ENCODE measurements at places on chromosomes 4 and X.

DNA sequence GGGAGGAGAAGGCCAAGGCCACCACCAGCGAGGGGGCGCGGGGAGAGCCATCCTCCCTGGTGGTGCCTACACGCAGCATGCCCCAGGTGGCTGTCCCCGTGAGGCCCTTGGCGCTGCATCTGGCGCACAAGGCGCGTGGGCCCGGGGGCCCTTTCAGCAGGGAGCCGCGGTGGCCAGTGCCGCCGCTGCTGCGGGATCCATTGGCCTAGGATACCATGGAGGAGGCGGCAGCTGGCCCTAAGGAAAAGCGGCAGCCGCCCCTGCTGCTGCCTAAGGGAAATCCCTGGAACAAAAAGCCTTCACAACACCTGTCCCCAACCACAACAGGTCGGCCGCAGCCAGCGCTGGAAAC is 1059.6 kb downstream of the TECRL start:
- no peak for DNase-seq

GRCh38 chr4:57034520-57034919 is 55.8 kb downstream of the POLR2B start:
- no peak for DNase-seq

- no peak for DNase-seq
These were observed 175.5 kb downstream of the CAMK2D start for GRCh38 chr4:113586072-113586471.

DNA sequence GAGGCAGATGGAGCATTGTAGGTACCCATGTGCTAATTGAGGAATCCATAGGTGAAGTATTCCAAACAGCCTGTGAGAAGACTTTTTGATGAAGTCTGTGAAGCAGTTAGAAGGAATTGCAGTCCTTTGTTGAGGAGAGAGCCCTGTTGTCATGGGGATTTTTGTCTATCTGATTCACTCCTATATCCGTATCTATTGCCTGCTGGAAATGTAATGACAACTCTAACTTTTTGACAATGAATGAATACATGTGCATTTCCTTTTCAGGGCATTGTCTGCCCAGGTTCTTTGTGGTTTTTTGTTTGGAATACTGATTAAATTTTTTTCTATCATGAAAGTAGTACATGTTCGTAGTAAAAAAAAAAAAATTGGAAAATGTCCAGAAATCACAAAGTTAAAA is 31.1 kb downstream of the STK32B start:
- no peak for DNase-seq

DNA sequence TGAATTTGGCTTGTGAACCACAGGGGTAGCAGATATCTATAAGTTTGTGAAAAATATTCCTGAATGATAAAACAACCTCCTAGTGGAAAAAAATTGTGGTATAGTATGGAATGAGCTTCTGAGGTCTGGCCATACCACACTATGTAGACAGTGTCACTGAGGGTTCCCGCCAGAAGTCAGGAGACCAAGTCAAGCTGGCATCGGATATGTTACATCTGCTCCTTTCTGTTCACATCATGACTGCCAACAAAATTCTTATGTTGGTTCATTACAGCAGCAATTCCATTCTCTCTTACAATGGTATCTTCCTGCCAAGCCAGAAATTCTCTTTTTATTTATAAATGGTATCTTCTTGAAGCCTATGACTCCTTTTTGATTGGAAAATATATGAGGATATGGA is 273.0 kb downstream of the PPP3CA start:
- DNase-seq, result no peak

DNA sequence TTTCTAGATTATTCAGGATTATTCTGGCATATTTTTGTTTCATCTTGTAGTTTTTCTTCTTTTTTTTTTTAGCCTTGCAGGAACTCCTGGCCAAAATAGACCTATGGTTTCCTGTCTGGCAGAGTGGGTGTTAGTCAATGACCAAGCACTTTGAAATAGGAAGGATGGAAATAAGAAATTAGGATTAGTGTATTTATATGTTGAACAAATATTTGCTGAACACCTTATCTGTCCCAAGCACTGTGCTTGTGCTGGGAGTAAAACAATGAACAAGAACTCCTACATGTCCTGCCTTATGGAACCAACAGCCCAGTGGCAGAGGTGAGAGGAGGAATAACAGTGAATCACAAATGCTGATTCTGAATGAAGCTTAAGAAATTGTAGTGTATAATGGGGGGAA is 4.5 kb downstream of the MMRN1 start:
- DNase-seq, result peak; percentile 16

DNA sequence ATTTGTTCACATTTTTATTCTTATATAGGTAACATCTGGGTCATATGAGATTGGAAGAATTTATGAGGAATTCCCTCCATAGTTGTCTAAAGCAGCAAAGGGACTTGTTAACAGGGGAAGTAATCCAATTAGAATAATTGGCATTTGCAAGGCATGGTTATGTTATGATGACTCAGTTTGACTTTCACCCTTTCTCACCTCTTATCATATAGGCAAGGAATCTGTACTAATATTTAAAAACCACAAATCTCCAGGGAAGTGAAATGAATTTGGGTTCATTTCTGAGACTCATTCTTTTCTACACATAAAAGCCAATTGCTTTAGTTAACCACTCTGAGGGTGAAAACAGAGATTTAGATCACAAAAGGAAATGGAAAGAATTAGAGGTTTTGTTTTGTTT is 281.5 kb upstream of the DKK2 start:
- DNase-seq, result no peak

DNA sequence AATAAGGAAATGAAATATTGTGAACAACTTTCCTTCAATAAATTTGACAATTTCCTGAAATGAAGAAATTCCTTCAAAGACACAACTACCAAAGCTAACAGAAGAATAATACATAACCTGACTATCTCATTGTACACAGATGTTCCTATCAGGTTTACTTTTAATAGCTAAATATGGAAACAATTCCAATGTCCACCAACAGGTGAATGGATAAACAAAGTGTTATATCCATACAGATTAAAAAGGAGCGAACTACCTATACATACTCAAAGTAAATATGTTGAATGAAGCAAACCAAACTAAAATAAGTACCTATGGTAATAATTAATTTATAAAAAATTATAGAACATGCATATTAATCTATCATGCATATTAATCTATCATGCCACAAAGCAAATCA is 554.9 kb downstream of the PPP4R3C start:
- no peak for DNase-seq

GRCh38 chr4:102452854-102453253 is 48.3 kb upstream of the NFKB1 start:
- no peak for DNase-seq

GRCh38 chr4:3044870-3045819 is 29.2 kb downstream of the HTT-AS start:
- DNase-seq, result no peak

GRCh38 chr4:98745366-98745765 is 87.0 kb upstream of the TSPAN5 start:
- peak; percentile 50 for DNase-seq

- peak; percentile 86 for DNase-seq
These were observed at the start of gene SH3TC1 for GRCh38 chr4:8198906-8199593. Gene SH3TC1 (plus strand): TSS chr4:8199290. CDS start chr4:8205195, 5,905 bp downstream.

DNA sequence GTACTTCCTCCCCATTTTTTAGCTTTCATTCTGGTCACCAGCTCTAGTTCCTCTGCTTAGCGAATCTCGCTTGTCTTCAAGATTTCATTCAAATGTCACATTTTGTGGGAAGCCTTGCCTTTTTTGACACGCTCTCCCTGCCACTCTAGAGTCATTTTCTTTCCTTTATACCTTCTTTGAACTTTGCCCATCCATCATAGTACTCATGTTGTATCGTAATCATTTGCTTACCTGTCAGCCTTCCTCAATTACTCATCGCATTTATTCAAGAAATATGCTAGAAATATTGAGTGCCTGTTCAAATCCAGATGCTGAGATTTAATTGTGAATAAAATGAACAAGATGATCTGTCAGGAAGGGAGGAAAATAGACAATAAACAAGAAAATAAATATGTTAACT is 21.8 kb downstream of the TSPAN7 start:
- DNase-seq, result no peak

DNA sequence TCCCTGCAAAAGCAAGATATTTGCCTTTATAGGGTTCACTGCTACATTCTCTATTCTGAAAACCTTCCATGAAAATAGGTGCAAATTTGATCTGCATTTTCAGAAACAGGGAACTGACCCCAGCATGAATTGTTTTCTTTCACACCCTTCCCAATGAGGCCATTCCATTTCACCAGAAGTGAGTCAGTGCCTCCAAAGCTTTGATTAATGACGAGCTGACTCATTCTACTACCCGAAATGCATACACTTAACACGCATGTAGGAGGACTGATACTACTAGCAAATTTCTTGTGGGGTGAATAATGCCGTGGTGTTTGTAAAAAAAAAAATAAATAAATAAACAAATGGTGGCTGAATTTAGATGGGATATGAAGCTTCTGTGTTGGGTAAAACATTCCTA is 146.9 kb upstream of the FGF13 start:
- DNase-seq, result no peak

GRCh38 chr4:169184236-169184635 is 86.5 kb downstream of the SH3RF1 start:
- no peak for DNase-seq

- DNase-seq, result no peak
These were observed 1.3 kb downstream of the HTR2C start for GRCh38 chrX:114584983-114585842.

GRCh38 chrX:31098079-31098478 is 26.2 kb upstream of the FTHL17 start:
- no peak for DNase-seq

DNA sequence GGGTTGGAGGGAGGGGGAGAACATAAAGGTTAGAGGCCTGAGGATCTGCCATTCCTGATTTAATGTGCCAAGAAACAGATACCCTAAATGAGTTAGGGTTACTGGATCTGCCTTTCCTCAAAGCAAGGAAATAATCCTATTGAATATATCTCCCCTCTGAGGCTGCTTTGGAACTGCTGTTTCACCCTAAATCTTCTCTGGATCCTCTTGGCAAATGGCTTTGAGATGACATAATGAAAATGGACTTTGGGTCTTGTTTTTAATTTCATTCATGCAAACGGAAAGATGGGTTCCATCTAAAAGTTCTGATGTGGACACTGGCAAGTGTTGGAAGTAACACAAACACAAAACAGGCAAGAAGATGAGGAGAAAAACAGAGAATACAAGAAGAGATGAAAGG is 23.0 kb upstream of the MAOA start:
- no peak for DNase-seq

GRCh38 chrX:53456254-53456653 is 22.1 kb upstream of the HSD17B10 start:
- no peak for DNase-seq

DNA sequence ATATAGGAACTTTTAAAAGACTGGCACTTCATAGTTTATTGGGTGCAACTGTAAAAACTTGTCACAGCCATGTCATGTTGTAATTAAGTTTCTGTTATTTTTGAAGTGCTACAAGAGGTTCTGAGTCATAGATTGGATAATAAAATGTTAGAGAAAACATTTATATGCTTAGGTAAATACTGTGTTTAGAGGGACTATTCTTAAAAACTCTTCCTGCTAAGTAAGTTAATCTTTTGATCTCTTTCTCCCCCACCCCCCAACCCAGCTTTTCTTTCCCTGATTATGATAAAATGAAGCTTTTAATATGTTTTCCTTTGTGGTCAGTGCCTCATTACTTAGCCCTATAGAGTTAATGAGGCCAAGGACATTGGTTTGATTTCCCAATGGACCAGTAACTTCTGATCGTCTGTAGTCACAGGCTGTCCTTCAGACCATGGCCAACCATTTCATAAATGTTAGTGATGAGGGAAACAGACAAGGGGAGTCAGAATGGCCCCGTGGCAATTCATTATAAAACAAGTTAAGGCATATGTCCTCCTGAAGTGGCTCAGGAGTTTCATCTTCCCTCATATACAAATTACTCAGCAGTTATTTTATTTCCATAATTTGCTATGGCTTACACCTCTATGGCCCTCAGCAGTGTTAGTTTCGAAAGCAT is 3.9 kb upstream of the PDLIM5 start:
- DNase-seq, result no peak

- DNase-seq, result no peak
These were observed 509.1 kb upstream of the NR3C2 start for GRCh38 chr4:148951346-148951745.

- peak; percentile 79 for DNase-seq
These were observed 153.4 kb upstream of the ANK2 start for GRCh38 chr4:112895811-112896608.

DNA sequence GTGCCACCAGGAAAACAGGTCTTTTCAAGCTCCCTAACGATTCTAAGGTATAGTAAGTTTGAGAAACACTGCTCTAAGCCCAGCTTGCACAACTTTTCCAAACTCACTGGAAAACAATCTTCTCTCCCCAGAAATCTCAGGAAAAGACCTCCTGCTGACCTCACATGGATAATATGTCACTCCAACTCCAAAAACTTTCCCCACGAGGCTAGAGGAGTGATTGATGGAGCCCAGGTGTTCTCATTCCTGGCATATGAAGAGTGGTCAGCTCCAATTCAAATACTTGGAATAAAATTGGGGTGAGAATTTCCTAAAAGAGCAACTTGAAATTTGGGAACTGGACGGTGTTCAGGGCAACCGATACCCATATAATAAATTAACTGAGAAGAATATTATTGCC is 299.9 kb downstream of the PPP4R3C start:
- no peak for DNase-seq

GRCh38 chr4:141702472-141703182 is 66.2 kb downstream of the IL15 start:
- DNase-seq, result peak; percentile 63

- no peak for DNase-seq
These were observed 219.3 kb downstream of the TRAM1L1 start for GRCh38 chr4:116866106-116866505.

DNA sequence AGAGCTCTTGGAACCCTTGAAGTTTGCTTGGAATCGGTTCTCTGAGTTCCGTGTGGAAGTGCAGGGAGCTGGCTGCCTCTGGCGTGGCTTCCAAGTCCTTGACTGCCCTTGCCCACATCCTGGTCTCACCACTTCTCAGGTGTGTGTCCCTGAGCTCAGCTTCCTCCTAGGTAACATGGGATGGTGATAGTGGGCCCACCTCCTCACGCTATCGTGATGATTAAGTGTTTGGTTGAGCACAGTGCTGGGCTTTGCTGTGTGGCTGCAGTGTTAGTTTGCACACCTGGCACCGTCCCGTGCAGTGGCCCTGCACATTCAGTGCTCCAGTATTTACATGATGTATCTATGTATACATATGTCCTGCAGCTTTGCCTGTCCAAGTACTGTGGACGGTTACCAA is 81.5 kb downstream of the CLDN34 start:
- DNase-seq, result no peak

Measured in NCI-H69 (cell line).